Activated naive CD8-positive, alpha-beta T cell treated with anti-CD3 and anti-CD28 coated beads for 36 hours (primary cell): ENCODE measurements at places on chromosomes 1 and 21.

DNA sequence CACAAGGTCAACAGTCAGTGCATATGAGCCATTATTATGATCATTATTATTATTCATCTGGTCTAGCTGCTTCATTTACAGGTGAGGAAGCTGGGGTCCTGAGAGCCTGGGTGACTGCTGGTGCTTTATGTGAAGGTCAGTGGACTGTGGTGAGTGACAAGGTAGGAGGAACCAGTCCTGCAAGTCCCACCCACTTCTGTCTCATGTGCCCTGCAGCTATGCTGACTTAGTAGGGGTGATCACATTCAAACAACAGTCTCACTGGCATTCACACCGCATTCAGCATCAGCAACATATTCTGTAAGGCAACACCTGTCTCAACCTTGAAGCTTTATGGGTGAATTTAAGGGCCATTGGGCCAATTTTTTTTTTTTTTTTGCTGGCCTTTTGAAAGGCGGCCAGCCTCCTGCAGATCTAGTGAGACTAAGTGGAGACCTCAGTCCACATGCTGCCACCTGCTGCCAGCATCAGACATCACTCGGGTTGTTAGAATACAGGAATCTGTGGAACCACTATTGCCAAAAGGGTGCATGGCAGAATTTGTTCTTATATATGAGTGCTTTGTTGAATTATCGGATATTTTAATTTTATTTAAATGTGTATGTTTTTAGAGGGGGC is 59.9 kb upstream of the CACNA1E start:
- H3K4me1 ChIP-seq = peaks cover 17% of the 10 kb centered on the region
- H3K36me3 ChIP-seq = no peaks in the 10 kb centered on the region
- no peak overlapping the region for H3K27ac ChIP-seq
- peak; percentile 20 for DNase-seq

DNA sequence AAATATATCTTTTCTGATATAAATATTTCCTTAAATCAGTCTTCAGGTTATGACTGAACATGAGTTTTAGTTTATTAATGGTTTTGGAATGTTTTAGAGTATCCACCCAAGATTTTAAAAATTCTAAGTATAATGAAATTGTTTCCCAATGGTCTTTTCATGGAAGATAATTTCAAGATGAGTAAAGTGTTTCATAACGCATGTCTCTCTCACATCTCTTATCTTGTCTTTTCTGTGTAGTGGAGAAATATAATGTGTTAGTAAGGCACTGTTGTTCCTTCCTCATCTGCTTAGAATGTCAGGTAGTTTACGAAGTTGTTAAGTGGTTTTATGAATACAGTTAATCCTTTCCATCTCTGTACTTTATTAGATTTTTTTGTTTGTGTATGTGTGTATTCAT is 49.6 kb downstream of the PLA2G4A start:
- H3K27ac ChIP-seq = no peak overlapping the region
- no peak overlapping the region for H3K4me3 ChIP-seq
- H3K27me3 ChIP-seq = no peaks in the 10 kb centered on the region
- no peaks in the 10 kb centered on the region for H3K4me1 ChIP-seq
- DNase-seq = no peak

DNA sequence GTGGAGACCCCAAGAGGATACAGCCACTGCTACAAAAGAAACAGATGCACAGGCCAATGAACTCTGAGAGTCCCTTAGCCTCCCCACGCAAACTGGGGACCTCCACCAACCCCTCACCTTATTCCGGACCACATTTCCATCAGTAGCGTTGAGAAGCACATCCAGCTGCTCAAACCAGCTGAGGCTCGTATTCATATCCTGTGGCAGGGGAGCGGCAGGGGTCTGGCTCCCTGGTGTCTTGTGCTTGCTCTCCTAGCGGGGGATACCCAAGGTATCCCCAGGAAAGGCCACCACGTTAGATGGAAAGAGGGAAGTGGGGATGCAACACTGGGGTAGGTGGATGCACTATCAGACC is 481 bp downstream of the CCDC163 start:
- H3K4me3 ChIP-seq = peak overlapping the region; percentile 85
- H3K36me3 ChIP-seq = peaks cover 2% of the 10 kb centered on the region
- H3K27ac ChIP-seq = peak overlapping the region; percentile 92
- peaks cover 23% of the 10 kb centered on the region for H3K4me1 ChIP-seq
- peak; percentile 19 for DNase-seq

GRCh38 chr1:245611251-245611650 is 456.5 kb downstream of the KIF26B start:
- no peak overlapping the region for H3K27ac ChIP-seq
- H3K36me3 ChIP-seq = no peaks in the 10 kb centered on the region
- DNase-seq = no peak
- H3K4me1 ChIP-seq = peaks cover 5% of the 10 kb centered on the region
- H3K27me3 ChIP-seq = peaks cover 6% of the 10 kb centered on the region

DNA sequence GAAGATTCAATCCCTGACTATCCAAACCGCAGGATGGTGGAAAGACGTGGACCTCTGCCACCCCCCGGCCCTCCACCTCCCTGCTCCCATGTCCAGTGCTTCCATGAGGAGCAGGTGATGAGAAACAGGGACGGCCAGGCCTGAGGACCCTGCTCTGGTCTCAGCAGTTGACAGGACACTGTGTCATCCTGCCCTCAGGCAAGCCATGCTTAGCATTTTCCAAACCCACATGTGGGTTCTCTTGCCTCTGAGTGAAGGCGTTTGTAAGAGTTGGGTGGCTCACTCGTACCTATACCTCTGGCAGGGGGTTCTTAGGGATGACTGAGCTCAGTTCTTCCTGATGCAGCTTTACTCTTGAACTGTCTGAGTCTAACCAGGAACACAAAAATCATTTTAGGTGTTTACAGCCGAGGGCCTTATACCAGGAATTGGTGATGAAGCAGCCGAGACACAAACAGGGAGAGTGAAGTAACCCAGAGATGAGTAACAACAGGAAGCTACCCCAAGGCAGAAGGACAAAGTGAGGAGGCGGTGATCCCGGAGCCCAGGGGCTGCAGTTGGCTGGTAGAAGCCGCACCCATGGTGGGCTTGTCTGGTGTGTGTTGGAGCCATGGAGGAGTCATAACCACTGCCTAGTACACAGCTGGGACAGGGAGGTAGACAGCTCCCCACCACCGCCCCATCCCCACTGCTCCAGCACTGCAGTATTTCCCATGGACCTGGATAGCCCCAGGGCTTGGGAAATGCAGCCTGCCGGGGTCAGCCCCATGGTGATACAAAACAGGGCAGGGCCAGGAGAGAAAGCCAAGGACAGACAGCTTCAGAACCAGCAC is 21.4 kb downstream of the MYBPH start:
- no peak for DNase-seq
- no peaks in the 10 kb centered on the region for H3K4me1 ChIP-seq
- H3K27ac ChIP-seq = no peak overlapping the region

DNA sequence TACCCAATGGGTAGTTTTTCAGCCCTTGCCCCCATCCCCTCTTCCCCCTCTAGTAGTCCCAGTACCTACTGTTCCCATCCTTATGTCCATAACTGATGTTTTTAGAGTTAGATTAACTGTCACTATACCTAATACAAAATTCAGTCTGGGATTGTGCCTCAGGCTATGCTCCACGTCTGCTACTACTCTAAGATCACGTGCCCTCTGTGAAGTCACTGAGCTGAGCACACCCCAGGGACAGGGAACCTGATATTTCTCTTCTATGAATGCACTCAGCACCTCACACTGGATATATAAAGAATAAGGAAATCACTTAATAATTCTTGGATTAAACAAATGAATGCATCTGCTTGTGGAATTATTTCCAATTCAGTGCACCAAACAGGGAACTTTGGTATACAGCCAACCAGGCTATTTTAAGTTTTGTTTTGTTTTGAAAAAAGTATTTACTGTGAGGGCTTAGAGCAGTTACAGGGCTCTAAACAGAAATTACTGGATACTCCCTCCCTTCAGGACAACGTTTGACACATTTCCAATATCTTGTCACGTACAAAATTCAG is 307.9 kb downstream of the SMYD3 start:
- peaks cover 1% of the 10 kb centered on the region for H3K36me3 ChIP-seq
- H3K4me3 ChIP-seq = no peak overlapping the region
- H3K27ac ChIP-seq = no peak overlapping the region
- H3K27me3 ChIP-seq = no peaks in the 10 kb centered on the region
- DNase-seq = no peak
- H3K4me1 ChIP-seq = no peaks in the 10 kb centered on the region
